SK-N-SH (cell line): ENCODE measurements at places on chromosomes 4 and X.
A peak's percentile ranks its signal among the peaks of the same experiment; 100 is the strongest.

GRCh38 chr4:6674500-6675149 lies 19.1 kb upstream of the S100P start:
- peak; percentile 62 for DNase-seq

- peak; percentile 74 for DNase-seq
Observed at GRCh38 chr4:185039508-185040273, 21.4 kb downstream of the HELT start.

GRCh38 chr4:137000432-137000831 lies 531.9 kb downstream of the PCDH18 start:
- DNase-seq: no peak

GRCh38 chrX:1481636-1482529 lies 29.2 kb upstream of the ASMTL start:
- no peak for DNase-seq

DNA sequence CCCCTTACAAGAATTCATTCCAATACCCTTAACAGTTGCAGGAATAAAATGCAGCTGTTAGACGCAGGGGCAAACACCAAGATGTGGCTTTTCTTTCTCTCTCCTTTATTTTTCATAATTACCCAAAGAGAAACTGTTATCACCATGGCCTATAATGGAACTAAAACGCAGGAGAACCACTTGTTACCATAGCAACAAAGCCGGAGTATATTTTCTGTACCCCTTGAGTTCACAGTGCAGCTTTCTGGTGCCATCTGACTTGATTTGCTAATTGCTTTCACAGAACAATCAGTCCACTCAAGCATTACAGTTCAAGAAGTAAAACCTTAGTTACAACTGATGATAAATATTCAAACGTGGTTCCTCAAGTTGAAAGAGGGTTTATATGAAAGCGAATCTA lies 157.9 kb downstream of the AMELX start:
- DNase-seq: no peak

GRCh38 chr4:188532751-188533150 lies 393.5 kb downstream of the TRIML1 start:
- DNase-seq: no peak

DNA sequence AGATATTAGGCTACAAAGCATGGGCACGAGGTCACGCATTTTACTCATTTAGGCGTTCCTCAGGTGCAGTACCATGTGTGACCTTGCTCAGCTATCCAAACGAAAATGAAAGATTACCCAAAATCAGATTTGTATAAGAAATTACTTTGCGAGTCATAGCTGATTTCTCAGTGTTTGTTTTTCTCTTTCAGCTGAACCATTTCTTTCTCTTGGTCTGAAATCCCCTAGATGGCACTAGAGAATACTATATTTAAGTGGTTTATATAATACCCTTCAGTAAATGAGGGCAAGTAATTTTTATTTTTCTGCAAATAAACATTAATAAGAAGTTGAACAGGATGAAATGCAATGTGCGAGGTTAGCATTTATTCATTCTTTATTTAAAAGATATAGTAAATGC lies 496.6 kb downstream of the STIM2 start:
- no peak for DNase-seq

DNA sequence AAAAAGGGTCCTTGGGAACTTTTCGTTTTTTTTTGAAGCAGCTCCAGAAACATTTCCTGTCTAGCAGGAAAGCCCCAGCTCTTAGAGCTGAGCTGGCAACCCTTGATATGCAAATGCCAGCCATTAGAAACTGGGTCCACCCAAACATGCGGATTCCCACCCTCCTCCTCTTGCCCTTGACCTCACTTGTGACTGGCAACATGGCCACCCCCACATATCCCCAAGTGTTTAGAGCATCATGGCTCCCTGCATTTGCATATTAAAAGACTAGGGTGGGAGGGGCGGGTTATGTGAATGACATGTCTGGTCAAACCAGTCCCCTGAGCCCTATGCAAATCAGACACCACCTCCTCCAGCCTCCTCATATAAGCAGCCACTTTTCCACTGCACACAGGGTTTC lies 671.1 kb downstream of the FAT4 start:
- no peak for DNase-seq

DNA sequence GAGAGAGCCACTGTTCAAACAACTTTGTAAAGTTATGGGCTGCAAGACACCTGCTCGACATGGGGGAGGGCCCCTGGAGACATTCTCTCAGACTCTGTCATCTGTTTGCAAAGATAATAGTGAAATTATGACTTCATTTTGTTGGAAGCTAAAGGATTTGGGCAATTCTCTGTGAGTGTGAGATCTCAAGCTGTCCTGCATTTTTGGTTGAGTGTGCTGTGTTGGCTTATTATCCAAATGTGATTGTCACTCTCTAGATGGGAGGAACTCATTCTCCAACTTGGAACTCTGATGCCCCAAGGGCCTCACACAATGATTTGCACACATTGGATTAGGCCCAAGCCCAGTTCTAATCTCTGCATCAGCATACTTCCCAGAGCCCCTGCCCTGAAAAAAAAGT lies 63.7 kb downstream of the STK32B start:
- no peak for DNase-seq

DNA sequence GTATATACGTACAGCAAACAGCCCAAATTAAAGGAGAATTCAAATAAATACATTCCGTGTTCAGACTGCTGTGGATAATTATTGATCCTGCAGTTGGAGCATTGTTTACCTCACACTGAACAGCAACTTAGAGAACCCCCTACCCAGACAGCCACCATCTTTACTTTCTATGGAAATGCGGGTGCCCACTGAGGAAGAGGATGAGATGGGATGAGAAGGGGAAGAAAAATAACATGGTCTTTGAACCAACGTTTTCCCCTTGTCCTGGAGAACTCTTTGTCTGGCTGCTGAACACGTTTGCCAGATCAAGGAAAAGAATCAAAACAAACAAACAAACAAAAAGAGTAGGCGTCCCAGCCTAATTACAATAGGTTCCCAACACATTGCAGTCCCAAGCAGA lies 1.5 kb downstream of the TSPAN5 start:
- DNase-seq: no peak

DNA sequence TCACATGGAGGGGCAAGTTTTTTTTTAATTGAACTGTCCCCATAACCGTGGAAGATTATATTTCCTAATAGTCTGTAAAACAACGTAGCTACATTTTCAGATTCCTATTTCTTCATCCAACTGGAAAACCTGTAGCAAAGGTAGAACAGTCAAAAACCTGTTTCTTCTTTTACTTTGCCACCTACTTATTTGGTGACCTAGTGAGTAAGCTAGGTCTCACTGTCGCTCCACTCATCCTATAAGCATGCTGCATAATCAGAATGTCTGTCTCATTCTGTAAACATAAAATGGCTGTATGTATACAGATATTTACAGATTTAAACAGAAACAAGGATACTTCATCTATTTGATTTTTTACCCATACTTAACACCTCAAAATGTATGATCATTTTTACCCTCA lies 20.4 kb downstream of the MAML3 start:
- DNase-seq: no peak

DNA sequence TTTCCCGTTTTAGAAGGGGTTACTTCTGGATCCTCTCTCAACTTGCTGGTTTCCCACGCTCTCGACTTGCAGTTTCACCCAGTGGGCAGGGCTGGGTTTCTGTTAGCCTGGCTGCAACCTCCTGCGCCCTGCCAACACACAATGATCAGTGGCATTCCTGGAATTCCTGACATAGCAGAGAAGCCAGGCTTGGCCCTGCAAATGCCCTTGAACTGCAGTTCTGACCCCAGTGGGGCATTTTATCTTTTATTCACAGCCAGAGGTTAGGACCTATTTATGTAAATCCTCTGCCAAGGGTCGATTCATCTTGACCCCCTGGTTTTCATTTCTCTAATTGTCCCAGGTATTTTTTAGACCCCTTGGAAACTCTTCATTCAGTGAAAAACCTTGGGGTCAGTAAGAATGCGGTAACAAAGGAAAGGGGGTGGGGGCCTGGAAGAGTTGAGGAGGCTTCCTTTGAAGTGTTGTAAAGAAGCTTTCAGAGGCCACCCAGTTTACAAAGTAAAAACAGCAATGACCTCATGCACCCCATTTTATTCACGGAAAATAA lies 217.6 kb downstream of the ZNF674 start:
- DNase-seq: no peak

- no peak for DNase-seq
Observed at GRCh38 chrX:1792636-1793035, 177.8 kb downstream of the ASMT start.

- DNase-seq: no peak
Observed at GRCh38 chr4:154958621-154959358, 177.7 kb downstream of the RBM46 start.

GRCh38 chr4:103098341-103098740 lies 1.3 kb downstream of the BDH2 start:
- no peak for DNase-seq

- DNase-seq: no peak
Observed at GRCh38 chr4:7792616-7793015, 147.0 kb downstream of the AFAP1 start.

DNA sequence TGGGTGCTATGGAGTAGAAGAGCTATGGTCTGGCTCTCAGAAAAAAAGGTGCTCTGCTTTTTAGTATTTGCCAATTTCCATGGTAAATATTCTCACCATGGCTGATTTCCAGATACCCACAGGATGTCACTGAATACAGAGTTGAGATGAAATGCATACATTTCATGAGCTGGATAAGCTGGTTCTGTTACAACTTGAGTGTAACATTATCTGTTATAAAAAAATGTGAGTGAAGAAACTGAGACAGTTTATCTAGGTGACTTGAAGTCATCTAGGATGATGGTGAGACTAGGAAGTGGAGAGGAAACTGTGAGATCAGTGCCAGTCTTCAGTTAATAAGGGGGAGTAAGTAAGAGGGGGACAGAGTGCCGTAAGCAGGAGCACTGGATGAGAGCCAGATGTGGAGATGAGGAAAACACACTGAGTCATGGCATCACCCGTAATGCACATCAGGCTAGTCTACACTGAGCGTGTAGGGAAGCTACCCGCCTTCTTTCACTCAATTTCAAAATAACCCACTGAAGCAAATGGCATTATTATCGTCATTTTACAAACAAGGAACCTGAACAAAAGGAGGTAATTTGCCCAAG lies 5.0 kb downstream of the HPSE start:
- DNase-seq: no peak

- no peak for DNase-seq
Observed at GRCh38 chr4:121390335-121390734, 9.5 kb upstream of the QRFPR start.

DNA sequence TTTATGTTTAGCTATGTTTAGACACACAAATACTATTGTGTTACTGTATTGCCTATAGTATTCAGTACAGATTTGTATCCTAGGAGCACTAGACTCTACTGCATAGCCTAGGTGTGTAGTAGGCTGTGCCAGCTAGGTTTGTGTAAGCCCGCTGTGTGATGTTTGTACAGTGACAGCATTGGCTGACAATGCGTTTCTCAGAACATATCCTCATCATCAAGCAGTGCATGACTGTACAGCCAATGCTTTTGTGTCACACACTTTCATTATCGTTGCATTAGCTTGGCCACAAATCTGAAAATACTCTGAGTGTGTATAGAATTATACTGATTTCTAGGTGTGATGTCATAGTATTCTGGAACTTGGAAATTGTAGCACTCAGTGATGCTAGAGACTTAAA lies 63.4 kb downstream of the CLDN34 start:
- no peak for DNase-seq

DNA sequence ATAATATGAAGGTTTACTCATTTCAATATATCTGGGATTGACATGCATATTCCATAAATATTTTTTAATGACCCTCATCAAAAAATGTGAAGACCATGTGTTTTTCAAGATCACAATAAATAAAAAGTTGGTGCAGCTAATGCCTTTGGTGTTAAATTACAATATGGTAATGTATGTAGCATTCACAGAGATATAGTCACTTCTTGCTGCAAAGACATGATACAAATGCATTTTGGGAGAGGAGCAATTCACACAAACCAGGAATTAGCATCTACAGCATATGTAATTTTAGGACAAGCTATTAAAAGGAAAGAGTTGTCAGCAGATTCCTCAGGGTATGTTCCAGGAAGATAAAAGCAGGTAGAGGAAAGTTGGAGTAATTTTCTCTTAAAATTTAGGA lies 734.5 kb upstream of the HTR2C start:
- DNase-seq: no peak

DNA sequence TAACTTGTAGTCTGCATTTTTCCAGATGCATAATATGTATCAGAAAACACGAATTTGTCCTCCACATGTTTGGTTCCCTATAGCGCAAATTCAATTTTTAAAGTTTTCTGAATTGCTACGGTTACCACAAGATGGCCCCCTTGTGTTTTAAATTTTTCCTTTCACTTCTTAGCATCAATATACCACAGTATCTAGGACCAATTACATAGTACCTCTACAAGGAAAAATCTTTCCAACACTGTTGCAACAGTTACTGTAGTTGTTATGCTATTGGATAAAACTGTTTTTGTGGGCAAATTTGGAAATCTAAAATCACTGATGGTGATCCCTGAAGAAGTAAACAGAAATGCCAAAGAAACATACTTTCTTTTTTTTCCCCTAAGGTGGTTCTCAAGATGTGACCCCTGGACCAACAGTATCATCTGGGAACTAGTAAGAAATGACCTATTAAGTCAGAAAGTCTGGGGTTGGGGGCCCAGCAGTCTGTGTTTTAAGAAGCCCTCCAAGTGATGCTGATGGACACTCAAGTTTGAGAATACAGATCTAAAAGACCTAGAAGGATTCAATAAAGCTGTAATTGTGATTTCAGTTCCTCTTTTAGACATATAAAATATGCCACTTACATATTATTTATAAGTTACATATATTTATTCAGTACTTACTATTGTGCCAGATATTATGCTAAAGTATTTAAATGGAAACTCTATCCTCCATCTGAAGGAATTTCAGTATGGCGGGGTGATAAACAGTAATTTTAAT lies 3.1 kb downstream of the ZGRF1 start:
- DNase-seq: peak; percentile 40

GRCh38 chr4:53185869-53186585 lies 179.8 kb downstream of the SCFD2 start:
- DNase-seq: no peak

DNA sequence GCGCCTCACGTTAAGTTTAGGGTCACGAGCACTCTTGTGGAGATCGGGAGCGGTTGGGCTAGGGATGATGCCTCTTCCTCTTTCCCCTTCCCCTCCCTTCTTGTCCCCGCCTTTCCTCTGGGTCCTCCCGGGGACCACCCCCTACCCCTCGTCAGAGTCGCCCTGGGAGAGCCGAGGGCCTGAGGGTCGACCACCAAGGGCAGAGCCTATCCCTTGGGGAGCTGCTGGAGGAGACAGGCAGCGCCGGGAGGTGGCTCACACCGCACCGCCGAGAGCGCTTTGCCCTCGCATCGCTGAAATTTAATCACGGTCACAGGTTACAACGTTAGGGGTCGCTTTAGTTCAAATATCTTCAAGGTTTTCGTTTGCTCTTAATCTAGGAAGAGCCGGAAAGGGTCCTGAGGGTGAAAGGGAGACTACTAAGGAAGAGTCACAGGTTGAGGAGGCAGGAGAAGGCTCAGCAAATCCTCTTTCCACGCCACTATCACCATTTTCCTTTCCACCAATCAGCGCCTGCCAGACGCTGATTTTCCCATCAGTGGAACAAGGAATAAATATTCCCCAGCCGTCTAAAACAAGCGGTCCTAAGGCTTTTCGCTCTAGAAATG lies 528 bp upstream of the SNCA start:
- DNase-seq: peak; percentile 54
